ENCODE measurements at places on chromosomes 2 and 18.

DNA sequence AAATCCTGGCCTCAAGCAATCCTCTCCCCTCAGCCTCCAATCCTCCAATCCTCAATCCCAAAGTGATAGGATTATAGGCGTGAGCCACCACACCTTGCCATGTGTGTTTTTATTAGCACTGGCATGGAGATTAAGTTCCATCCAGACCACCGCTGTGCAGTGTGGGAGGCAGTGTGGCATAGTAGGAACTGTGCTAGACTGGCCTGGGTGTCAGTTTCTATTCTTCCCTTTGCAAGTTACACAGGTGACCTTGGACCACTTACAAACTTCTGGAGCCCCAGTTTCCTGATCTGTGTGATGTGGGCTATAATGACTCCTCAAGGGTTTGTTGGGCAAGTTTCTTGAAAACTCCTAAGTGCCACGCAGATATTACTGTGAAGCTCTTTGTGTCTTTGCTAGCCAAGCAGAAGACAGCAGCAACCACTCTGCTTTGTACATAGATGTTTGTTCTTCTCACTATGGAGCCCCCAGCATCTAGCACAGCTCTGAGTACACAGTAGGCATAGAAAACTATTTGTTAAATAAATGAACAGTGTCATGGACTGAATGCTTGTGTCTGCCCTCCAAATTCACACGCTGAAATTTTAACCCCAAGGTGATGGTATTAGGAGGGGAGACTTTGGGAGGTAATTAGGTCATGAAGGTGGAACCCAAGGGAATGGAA is 93.0 kb downstream of the LBH start:
- no peak for DNase-seq

- DNase-seq = no peak
These were observed 5.8 kb upstream of the CTDSP1 start for GRCh38 chr2:218393750-218394290.

DNA sequence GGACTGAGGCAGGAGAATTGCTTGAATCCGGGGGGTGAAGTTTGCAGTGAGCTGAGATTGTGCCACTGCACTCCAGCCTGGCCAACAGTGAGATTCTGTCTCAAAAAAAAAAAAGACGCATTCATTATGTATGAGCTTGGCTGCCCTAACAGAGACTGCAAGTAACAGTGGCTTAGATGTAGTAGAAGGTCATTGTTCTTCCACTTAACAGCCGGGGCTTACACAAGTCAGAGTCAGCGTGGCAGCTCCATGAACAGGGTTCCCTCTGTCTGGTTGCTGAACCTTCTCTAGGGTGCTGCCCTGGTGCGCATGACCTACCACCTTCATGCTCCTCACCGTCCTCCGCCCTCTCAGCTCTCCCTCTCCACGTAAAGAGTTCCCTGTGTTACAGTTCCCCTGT is 49.1 kb upstream of the IGFBP2 start:
- DNase-seq = no peak

GRCh38 chr2:23592061-23592685 is 207.2 kb downstream of the KLHL29 start:
- no peak for DNase-seq

DNA sequence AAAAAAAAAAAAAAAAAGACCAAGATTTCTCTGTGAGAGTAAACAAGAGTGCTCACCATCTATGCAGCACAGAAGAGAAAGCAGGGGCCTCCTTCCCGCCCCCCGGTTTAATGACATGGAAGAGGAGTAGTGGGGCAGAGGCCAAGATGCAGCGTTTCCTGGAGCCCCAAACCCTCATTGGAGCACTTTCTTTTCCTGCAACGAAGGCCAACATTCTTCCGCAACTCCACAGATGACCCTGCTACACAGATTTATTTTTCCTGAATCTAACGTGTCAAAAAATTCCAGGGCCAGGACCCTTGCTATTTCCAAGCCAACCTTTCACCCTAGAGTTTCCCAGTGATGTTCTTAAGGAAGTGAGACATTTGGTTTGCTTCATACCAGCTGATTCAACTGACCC is 189.6 kb downstream of the MIB1 start:
- DNase-seq = no peak

- no peak for DNase-seq
These were observed 155.1 kb downstream of the WDSUB1 start for GRCh38 chr2:159131267-159131913.

DNA sequence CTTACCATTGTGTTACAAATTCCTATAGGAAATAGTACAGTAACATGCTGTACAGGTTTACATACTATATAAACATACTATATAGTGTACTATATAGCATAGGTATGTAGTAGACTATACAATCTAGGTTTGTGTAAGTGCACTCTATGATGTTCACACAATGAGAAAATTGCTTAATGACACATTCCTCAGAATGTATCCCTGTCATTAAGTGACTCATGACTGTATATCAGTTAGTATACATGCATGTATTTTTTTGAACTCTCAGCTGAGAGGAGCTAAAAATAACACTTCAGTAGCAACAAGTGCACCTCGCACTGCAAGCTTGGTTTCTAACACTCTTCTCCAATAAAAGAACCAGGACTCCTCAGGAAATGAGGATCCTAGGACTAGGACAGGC is 19.5 kb upstream of the ASXL3 start:
- DNase-seq = no peak

DNA sequence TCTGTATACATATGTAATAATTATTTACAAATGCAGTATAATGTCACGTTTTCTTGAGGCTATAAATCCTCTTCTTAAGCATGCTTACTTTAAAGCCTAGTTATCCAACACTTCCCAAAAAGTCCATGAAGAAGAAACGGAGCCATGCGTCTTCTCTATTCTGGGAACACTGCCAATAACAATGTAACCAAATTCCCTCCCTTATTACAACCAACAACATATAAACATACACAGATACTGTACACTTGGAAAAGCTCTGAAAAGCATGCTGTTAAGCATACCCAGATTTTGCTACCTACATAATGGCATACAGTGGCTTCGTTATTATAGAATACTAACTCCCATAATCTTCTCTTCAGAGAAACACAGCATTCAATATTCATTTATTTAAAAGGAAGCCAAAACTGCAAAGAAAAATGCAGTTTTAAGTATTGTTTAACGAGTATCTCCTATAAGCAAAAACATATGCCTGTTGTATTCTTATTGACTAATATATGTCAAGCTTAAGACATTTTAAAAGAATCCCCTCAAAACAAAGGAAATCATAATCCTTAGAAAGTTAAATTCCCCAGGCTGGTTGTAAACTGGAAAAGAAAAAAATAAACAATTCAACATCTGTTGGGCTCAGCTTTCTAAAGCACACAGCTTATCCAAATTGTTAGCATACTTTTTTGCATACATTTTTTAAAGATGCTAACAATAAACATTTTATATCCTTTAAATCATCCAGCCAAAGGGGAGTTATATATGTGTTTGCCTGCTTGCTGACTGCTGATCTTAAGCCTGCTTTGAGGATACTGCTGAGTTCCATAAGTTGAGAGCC is 83.4 kb downstream of the SLC25A12 start:
- DNase-seq = peak; percentile 5

- DNase-seq = no peak
These were observed 134.0 kb downstream of the MCFD2 start for GRCh38 chr2:46781468-46782189.

DNA sequence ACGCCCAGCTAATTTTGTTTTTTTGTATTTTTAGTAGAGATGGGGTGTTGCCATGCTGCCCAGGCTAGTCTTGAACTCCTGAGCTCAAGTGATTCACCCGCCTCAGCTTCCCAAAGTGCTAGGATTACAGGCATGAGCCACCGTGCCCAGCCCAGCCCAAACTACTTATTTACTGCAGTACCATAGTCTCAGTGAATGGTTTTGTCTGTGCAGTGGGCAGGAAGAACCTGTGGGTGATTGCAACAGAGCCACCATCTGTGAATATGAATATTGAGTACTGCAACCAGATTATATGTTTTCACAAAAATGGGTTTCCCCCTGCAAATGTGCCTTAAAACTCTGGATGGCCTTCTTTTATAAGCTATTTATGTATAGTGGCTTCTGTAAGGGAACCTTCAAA is 9.1 kb downstream of the MPPE1 start:
- no peak for DNase-seq

DNA sequence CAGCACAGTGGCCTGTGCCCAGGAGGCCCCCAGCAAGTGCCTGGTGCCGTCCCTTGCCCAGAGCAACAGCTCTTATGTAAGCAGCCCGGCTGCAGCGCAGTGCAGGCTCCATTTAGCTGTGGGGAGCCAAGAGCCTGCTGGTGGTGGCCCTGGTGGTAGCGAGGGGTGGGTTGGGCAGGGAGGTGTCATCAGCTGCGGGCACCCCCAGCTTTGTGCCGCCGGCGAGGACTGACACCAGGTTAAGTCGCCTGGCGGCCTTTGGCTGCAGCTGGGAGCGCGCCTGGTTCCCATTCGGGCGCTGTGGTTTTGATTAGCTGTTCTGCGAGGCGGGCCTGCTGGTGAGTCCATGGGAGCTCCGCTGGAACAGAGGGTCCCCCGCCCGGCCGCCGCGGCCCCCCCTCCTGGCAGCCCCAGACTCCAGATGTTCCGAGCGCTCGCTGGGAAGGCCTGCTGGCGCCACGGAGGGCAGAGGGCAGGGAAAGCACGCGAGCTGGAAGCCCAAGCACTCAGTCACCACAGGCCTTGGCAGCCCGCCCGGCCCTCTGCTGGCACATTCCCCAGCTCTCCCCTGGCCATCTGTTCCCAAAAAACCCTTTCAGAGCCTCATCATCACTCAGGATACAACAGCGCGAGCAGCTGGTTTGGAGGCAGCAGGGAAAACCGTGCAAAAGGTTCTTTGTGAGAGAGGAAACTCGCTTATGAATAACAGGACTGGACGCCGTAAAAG is 18.4 kb downstream of the ATOH8 start:
- DNase-seq = peak; percentile 84

DNA sequence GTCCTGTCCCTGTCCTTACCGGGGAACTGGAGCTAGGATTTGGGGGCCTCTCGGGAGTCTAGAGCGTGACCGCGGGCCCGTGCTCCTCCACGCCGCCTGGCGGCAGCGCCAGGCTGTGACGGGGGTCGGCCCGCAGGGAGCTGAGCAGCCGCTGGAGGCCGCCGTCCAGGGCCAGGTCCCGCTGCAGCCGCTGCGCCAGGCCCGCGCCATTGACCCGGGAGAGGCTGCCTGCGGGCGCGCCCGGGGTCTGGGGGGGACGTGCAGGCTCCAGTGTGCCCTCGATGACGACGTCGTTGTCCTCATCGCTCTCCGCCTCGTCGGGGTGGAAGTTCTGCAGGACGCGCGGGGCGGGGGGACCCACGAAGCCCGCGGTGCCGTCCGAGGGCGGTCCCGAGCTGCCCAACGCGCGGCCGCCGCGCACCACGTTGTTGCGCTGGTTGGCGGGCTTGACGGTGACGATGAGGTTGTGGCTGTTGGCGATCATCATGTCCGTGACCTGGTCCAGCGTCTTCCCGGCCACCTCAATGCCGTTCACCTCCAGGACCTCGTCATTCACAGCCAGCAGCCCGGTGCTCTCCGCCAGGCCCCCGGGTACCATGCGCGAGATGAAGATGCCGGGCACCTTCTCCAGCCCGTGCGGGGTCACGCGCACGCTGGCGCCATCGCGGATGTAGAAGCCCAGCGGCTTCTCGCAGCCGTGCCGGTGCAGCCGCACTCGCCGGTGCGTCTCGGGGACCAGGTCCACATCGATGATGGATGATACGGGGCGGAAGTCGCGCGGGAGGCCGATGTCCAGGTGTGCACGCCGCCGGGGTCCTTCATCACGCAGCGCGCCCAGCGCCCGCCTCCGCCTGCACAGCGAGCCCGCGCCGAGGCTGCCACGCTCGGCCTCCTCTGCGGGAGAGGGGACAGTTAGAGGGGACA is 50.9 kb downstream of the ADNP2 start:
- peak; percentile 54 for DNase-seq

GRCh38 chr2:26327291-26328272 is 18.4 kb upstream of the SELENOI start:
- no peak for DNase-seq

DNA sequence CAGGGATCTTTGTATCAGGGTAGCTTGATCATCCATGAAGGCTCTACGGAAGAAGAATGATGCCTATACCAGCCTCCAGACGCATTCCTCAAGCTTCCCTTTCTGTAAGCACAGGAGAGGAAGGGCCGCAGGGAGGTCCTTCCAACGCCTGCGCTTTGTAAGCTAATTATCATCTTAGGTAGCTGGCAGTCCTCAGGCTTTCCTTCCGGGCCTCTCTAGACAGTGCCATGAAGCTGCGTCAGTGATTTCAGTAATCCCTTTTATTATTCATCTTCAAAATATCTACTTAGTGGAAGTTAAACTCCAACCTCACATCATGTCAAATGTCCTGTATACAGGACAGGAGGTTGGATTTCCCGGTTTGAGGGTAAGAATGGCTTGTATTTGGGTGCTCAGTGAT is 92.3 kb downstream of the ETAA1 start:
- no peak for DNase-seq

- no peak for DNase-seq
These were observed 120.5 kb upstream of the HS6ST1 start for GRCh38 chr2:128439031-128439790.

- no peak for DNase-seq
These were observed 14.9 kb upstream of the ZDBF2 start for GRCh38 chr2:206259376-206260187.

GRCh38 chr2:122261911-122262310 is 506.5 kb downstream of the TSN start:
- DNase-seq = no peak

DNA sequence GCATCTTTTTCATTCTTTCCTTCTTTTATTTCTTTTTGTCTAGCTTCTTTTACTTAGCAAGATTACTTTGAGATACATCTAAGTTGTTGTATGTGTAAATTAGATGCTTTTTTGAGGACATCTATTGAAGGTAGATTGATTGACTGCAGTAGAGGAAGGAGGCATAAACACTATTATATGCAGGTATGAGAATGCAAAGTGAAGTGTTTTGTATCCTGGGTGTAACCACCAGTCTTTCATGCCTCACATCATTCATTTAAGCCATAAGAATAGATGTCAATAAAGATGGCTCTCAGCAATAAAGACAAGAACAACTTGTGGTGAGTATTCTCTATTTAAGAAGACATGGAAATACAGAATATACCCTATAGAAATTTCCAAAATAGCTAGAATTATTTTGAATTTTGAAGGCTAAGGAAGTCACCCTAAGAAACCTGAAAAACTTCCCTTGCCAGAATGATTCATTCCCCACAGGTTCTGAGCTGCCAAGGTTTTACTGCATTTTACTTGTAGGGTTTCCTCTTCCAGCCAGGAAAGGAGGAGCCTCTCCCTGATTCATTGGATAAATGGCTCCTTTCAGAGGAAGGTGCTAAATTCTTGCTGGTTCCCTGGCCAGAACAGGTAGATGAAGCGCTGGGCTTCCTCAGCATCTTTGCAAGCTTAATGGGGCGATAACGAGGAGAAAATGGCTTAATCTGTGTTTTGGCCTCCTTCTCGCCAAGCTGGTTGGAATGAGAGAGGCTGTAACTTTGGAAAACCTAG is 279.8 kb upstream of the SLC14A2 start:
- no peak for DNase-seq

DNA sequence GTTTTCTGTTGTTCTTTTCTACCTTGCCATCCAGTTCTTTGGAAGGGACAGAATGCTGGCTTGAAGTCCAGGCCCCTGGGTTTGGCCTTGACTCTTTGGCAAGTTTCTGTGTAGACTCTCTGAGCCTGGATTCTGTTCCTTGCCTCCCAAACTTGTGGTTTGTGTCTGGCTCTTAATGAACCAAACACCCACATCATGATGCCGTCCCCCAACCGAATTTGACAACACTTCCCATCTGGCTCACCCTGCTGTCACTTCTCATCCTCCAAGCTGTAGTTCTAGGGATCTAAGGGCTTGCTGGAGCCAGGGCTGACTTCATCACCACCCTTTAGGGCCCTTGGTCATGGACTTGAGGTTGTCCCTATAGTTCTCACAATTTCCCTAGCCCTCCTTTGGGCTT is 68.9 kb upstream of the CELF4 start:
- no peak for DNase-seq

GRCh38 chr2:191699341-191699945 is 21.5 kb downstream of the NABP1 start:
- DNase-seq = no peak

Data from right kidney (tissue), 9 donors.